ENCODE measurements at places on chromosomes 2 and 18.

GRCh38 chr2:161199912-161200701 lies 39.9 kb downstream of the TANK start:
- DNase-seq = no peak

GRCh38 chr2:50241282-50241681 lies 790.6 kb downstream of the NRXN1 start:
- DNase-seq = no peak

GRCh38 chr2:241184901-241185300 lies 3.6 kb upstream of the ANO7 start:
- no peak for DNase-seq

DNA sequence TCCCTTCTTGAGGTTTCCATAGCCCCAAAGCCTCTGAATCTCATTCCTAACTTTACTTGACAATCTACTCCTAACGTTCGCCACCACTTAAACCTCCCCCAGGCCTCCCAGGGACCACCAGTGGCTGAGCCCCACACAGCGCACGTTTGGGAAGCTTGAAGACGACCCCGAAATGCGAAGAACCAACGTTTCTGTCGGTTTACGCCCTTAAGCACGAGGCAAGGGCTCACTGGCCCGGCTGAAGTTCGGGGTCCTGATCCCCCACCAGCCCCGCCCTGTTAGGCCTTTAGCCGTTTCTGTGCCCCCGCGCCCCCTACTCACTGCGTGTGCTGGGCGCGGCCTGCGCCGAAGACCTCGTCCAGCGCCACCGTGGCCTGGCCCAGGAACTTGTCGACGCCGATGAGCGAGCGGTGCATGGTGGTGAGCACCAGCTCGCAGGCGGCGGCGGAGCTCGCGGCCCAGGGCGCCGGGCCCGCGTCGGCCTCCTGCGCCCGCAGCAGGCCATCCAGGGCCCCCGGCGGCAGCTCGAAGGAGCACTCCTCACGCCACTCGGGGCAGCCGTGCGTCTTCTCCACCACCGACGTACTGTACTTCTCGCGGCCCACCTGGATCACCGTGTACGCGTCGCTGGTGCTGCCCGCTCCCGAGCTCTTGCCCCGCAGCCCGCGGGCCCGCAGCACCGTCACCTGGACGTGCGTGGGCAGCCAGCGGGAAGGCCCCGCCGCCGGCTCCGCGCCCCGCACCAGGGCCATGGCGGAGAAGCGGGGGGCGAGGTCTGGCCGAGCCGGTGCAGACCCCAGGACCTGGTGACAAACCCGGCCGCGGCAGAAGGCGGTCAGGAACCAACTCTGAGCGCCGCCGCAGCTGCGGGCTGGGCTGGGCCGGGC lies 479 bp downstream of the RAB11FIP5 start:
- no peak for DNase-seq

GRCh38 chr2:110804915-110805314 lies 72.5 kb downstream of the ACOXL start:
- no peak for DNase-seq

DNA sequence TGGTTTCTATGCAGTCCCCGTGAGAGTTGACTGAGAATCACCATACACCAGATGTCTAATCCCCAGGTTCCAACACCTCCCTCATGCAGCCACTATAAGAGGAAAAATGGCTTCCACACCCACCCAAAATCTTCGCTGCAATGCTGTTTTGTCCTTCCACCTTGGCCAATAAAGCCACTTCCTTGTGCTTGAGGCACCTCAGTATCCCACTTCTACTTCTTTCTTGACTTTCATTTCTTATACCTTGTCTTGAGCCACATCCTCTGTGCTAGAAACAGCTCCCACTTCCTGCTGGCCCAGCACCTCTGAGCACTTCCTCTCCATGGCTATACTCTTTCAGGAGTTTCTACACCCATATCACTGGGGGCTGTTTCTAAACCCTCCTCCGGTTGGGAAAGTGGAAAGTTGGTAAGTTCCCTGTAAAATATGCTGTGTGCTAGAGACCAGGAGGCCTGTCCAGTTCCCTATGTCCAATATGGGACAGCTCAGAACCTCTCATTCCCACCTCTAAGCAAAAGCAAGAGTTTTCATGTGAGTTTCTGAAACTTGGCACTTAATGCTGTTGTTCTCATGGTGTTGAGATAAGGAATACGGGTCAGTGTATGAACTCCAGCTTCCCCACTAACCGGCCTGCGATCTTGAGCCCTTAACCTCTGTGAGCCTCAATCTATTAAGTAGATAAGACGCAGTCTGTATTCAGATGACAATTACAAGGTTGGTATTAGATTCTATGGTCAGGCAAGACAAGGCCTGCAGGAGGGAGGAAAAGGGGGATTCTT lies 209.1 kb upstream of the ID2 start:
- DNase-seq = no peak

- no peak for DNase-seq
These were observed 58.0 kb downstream of the TMEM163 start for GRCh38 chr2:134660626-134661402.

All from COR-L47 (cell line).